ENCODE measurements at places on chromosomes 11 and 22.

DNA sequence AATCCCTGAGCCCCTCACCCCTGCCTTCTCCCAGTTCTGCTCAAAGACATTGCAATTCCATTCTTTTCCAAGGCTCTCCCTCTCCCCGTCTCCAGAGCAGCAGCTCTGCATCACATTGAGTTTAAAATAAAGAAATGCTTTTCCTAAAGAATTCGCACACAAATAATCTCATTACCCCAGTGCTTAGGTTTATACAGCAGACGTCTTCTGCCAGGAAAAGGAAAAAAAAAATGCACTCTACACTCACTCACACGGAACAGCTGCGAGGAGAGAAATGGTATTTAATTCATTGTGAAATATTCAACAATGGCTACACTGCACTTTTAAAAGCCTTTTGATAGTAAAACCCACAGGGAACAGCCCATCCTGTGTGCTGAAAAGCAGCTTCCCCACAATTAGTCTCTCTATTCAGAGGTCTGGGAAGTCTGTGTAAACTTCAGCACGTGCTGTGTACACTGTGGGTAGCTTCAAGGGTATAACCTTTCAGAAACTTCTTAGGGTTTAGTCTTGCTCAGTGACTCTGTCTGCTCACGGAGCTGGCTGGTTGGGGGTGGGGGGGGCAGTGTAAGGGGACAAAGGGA lies 42.8 kb downstream of the ETS1 start:
- no peak for DNase-seq

DNA sequence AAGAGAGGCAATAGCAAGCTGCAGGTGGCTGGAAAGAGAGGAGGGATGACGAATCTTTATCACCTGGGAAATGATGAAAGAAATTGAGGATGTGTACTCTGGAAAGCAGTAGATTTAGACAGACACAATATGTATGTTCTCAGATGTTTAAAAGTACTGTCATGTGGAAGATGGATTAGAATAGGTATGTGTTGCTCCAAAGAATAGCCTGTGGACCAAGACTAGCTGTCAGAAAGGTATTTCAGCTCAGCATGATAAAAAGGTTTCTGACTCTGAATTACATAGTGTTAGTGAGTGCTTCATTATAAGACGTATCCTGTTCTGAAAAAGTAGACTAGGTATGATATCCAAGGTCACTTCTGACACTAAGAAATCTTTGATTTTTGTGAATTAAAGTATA lies 322.4 kb downstream of the CNTN5 start:
- DNase-seq: no peak

DNA sequence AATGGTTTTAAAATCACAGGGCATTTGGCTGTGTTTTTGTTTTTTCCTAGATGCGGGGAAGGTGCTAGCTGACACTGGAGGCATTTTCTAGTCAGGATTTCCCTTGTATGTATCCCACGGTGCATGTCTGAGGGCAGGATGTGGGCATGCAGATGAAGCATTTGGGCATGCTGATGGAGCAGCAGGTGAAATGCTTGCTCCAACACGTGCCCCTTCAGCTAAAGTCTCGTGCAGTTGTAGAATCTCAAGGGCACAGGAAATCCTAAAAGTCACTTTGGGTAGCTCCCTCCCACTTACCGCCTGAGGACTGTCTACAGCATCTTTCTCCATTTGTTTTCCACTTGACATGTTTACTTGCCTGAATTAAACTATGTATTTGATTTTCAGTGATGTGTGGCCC lies 429.4 kb upstream of the B3GAT1 start:
- no peak for DNase-seq

DNA sequence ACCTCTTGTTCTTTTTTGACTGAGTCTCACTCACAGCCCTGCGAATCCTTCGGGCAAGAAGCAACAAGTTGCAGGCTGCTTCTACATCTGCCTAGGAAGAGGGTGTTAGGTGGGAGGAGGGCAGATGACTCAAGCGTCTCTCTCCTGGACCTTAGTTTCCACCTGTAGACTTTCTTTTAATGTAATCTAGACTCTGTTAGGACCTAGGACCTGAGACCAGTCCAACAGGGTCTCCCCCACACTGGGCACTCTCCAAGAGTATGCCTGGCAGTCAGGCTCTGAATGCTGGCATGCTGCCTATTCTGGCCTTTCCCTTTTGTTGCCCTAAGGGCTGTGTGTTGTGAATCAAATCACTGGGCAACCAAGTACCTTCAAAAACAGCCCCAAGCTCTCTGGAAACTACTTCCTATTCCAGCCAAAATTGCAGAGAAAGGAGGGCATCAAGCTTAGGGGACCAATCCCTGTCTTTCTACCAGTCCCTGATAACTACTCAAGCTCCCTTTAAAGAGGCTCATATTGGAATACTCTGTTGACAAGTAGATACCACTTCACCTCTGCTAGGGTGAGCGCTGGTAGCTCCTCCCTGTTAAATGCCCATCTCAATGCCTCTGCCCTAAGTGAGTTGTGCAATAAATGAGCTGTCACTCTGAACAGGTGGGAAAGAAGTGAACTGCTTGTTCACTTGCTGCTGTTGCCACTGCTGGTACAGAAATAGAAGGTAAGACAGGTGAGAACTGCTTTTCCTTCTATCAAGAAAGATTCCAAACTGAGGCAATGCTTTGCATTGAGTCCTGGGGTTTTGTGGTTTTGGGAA lies at the start of gene BBOX1:
BBOX1 (plus strand) TSS at position 514 of the 814 bp plus-strand sequence. CDS start 14,616 bp downstream, outside the sequence.
- no peak for DNase-seq

DNA sequence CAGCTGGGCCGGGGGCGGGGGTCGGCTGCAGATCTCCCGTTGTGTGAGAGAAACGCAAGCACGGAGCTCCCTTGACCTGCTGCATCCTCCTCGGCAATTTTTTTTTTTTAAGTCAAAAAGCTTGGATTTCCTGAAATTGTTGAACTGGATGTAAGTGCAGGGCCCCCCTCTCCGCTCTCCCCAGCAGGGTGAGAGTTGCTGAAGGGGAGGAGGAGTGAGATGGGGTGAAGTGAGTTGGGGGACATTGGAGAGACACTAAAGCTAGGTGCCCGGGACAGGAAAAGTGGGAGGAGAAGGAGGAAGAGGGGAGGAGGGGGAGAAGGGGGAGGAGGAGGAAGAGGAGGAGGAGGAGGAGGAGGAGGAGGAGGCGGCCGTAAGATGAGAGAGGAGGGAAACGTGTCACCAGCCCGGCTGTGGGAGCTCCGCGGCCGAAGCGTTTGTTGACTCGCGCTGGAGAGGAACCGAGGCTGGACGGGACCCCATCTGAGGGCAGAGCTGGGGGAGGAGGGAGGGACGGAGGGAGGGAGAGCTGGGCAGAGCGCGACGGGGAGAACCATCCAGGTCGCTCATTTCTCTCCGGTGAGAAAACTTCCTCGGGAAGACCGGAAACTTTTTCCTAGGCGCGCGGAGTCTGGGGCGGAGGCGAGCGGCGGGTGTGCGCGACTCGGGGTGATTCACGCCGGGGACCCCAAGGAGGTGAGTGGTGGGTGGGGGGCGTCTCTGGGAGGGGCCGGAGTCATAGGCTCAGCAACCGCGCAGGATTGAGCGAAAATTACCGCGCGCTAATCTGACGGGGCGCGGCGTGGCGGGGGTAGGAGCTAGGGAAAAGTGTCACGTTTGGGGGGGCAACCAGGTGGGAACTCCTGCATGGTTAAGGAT lies 80.2 kb downstream of the PRR5L start:
- no peak for DNase-seq

DNA sequence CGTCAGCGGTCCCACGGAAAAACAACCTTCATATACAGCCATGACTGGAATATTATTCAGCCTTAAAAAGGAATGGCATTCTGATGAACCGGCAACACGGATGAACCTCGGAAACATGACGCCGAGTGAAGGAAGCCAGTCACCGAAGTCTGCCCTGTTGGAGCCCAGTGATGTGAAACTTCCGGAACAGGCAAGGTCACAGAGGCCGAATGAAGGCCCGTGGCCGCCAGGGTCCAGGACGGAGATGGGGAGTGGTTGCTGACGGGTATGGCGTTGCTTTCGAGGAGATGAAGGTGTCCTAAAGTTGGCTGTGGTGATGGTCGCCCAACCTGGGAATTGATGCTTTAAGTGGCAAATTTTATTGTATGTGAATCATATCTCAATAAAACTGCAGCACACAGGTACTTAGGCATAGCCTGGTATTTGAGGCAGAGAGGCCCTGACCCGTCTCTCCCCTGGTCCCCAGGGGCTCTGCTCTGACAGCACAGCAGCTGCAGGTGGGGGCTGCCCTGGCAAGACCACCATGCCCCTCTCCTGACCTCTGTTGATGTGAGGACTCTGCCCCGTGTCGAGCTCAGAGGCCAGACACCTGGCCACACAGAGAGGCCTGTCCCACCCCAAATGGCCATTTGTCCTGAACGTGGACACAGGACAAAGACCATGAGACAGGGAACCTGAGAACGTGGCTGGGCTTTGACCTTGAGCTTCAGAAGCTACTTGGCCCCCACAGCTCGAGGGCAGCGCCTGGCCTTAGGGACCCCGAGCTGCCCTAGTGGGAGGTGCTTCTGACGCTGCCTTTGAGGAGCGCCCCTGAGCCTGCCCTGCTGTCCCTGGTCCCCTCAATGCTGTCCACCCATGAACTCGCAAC lies 1090.8 kb downstream of the BRD1 start:
- DNase-seq: no peak

DNA sequence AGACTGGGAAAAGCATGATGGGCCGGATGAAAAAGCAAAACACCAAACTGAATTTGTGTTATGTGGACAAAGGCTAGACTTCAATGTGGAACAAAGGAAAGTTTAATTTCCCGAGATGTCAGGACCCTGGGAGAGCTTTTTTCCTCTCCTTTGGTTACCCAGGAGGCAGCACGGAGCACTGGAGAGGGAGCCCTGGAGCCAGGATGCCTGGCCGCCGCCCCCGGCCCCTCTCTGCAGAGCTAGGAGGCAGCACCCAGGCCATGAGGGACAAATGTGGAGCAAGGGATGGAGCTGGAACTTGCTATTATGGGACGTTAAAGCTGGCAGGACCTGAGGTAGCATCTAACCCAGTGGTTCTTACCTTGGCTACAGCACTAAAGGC lies 108.9 kb downstream of the MORC2 start:
- no peak for DNase-seq

DNA sequence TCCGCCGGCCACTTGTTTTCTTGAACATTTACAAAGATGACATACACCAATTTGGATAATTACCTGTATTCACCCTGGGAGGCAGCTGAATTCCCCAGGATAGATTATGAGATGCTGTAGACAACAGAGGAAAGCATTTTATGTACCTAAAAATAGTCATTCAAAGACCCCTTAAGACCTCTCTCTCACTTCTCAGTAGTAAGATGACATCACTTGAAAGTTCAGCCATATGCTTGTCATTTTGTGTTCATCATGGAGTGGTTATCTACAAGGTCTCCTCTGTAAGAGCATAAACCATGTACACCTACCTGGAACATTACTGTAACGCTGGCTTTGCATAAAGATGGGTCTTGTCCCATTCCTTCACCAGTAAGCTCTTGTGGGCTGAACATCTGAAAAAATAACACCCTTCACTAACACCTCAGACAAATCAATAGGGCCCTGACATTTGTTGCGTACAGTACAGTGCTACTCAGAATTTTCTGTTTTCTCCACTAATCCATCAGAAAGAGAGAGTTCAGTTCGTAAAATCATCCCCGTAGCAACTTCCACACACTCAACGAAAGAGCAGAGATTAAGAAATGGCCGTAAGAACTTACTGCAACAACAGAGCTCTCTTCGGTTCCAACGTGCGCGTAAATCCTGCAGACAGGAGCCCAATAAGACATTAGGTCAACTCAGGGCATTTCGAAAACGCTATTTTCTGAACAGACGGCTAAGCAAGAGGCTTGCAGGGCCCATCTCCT lies 15.6 kb upstream of the WDR74 start:
- DNase-seq: no peak

DNA sequence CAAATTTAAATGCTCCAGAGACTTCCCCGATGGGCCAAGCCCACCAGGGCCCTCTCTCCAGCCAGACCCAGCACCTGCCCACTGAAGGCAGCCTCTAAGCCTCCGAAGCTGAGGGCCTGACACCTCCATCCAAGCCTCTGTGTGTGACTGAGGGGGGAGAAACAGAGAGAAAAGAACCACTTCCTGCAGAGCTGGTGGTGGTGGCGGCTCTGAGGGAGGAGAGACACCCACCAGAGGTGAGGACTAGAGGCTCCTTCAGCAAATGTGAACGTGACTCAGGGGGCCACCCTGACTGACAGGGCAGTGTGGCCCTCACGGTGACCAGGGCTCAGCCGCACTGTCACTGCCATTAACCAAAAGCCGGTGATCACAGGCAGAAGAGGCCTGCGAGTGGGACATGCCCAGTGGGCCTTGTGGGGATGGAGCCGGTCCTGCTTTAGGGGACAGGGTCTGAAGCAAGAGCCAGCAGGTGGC lies 31.0 kb upstream of the CD5 start:
- no peak for DNase-seq

Measured in activated CD8-positive, alpha-beta memory T cell treated with anti-CD3 and anti-CD28 coated beads for 1 hour (primary cell).